GM12878 (cell line): ENCODE measurements at places on chromosomes 2 and 18. TPM values are rescaled to one million over a fixed set of nuclear protein-coding genes. Genes with fewer than 3 reads are reported as not detected.
A peak's percentile ranks its signal among the peaks of the same experiment; 100 is the strongest.

Gene SNORC
- polyA plus RNA-seq, result not detected in 2 replicates

GRCh38 chr2:26968001-26968400, 2.4 kb upstream of the MAPRE3 start:
- DNase-seq, result no peak

DNA sequence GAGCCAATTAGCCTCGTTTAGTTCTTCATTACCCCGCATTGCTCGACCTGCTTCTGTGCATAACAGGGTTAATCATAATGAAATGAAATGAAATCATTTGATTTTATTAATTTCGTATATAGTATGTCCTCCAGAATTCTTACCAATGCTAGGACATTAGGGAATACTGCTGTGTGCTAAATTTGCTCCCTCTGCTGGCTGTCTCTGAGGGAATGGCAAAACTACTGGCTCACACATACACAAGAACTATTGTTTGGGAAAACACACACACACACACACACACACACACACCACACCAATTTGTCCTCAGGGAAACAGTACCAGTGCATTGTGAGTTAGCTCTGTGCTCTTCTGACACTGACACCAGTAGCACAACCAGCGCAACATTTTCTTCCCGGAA, 273.3 kb upstream of the TCF4 start:
- DNase-seq, result no peak

- no peak for DNase-seq
These were observed 2.5 kb upstream of the PKDCC start for GRCh38 chr2:42045352-42045751.

DNA sequence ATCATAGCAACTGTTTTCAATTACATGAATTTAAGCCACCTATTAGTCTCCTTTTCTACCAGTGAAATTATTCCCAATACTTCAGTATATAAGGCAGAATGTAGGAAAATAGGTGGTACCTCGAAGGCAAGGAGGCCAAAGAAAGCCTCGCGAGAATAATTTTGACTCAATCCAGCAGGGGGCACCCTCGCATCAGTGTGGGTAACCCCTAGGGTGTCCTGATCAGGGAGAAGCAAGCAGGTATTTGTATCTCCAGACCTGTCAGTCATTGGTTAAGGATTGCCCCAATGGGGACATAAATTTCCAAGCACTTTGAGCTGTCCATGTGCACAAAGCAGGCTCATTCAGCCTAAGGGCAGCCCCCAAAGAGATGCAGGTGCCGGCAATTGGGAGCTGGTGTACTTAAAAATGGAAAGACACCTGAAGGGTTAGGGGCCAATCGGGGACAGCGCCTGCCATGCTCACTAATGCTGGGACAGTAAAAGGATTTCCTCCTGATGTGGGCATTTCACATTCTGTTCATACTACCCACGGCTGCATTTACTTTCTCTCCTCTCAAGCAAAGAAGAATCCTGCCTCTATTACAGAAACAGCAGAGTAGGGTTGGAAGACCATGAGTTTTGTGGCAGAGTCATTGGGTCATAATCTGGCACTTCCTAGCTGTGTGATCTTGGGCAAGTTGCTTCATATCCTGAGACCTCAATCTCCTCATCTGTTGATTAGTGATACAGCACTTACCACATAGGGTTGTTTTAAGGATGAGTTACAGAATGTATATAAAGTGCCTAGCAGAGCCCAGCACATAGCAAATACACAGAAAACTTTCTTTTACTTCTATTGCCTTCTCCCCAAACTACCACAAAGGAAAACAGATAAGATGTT, 136.1 kb downstream of the ICOS start:
- DNase-seq, result no peak

- DNase-seq, result no peak
These were observed 84.7 kb downstream of the GLI2 start for GRCh38 chr2:120820263-120820952.

DNA sequence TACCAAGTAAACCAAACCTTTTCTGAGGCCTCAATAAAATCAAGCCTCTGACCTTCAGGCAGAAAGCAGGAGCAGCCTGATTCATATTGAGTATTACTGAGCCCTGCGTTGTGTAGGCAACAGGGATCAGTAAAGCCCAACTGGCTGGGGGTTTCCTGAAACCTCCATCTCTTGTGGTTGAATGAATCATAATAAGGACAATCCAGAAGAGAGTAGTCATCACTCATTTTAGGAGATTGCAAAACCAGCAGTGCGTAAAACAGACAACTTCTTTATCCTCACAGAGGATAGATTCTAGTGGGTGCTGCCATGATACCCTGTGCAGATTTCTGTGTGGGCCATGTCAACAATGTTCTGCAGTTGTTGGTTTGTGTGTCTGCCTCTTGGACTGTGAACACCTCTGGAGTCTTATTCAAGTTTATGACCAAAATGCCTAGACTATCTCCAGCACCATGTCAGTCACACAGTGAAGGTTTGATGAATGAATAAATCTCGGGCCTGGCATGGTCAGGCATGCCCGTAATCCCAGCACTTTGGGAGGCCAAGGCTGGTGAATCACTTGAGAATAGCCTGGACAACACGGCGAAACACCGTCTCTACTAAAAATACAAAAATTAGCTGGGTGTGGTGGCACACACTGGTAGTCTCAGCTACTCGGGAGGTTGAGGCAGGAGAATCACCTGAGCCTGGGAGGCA, 51.8 kb upstream of the RAB27B start:
- peak; percentile 12 for DNase-seq

GRCh38 chr18:42586601-42587000, 528.9 kb downstream of the RIT2 start:
- no peak for DNase-seq
